ENCODE measurements at places on chromosomes 6 and 20.

GRCh38 chr6:142820338-142821051, 124.5 kb downstream of the HIVEP2 start:
- DNase-seq: no peak

DNA sequence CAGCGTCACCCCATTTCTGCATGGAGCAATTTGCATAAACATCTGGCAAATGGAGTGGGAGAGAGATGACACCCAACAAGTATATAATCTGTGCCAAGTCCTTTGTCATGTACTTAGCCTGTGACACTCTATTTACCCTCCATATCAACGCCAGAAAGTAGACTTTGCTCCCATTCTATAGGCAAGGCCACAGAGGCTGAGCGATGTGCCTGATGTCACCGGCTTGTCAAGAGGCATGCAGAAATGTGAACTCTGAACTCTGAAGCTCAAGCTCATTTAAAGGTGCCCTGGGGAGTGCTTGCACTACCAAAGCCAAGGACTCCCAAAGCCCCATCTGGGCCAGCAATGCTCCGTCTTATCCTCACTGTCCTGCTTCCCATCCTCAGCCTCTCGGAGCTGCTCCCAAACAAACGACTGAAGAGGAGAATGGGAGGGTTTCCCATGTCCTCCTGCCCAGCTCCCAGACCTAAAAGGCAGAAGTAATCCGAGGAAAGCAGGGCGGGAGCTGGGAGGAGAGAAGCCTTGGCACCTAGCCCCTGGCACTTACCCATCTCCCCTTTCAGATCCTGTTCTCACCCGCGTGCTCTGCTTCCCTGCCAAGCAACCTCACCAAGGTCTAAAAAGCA, 9.2 kb downstream of the CPNE5 start:
- no peak for DNase-seq

DNA sequence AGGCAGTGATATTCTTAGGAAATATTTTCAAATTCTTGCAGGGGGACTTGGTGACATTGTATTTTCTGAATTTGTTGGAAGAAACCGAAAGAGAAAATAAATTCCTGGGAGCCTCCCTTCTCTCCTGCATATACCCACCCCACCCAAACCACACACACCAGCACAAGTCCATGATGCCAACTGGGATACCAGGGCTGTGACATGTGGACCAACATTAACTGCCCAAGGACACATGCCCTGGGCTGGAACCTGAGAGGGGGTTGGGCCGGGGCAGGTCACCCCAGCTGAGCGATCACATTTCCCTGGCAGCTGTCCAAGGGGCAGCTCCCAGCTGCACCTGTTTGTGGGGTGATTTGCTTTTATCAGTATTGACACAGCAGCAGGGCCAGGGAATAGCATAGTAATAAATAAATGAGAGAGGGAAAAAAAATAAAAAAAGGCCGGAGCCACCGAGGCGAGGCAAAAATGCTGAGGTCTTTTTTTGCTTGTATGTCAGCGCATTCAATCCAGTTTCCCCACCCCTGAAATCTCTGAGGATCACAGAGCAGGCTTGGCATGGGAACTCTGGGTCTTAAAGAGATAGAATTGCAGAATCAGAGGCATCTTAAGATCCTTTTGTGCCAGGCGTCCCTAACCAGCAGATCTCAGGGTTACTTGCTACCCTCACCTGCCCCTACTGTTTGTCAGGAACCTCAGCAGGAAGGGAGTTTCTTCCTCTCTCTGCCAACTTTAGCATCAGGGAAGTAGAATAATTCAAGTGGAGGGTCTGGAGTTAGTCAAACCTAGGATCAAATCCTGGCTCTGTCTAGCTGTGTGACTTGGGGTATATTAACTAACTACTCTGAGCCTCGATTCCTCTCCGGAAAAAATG, 66.5 kb upstream of the PIM1 start:
- DNase-seq: peak; percentile 8

DNA sequence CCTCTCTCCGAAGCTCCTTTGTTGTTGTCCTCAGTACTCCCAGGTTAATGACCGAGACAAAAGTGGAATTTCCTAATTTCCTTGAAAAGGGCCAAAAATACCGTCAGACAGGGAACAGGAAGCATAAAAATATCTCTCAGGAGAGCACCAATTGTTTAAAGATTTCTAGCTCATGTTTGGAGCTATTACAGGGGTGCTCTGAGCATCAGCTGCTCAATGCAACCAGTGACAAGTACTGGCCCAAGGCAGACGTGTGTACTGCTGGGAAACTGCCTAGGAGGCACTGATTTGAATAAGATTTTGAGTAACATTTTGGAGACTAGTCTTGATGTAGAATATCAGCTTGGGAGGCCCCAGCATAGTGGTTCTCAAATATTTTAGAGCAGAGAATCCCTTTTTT, 17.3 kb downstream of the LAMA4 start:
- DNase-seq: no peak

- DNase-seq: no peak
These were observed 511.2 kb upstream of the JARID2 start for GRCh38 chr6:14734416-14735340.

DNA sequence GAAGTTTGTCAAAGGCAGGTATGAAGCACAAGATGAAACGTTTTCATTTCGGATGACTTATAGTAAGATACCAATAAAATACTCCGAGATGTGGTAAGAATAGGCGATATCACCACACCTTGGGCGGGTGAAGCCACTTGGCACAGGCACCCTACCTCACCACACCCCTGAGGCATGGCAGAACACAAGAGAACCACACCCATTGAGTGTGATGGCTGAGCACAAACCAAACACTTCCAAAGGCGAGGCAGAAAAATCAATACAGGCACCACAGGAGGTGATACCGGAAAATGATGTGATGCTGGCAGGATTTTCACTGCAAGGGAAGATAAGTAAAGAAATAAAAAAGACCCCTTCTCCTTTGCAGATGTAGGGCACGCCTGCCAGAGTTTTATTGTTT, 332.9 kb upstream of the PRDM1 start:
- DNase-seq: no peak

GRCh38 chr6:48563433-48563832, 452.4 kb upstream of the PTCHD4 start:
- no peak for DNase-seq

DNA sequence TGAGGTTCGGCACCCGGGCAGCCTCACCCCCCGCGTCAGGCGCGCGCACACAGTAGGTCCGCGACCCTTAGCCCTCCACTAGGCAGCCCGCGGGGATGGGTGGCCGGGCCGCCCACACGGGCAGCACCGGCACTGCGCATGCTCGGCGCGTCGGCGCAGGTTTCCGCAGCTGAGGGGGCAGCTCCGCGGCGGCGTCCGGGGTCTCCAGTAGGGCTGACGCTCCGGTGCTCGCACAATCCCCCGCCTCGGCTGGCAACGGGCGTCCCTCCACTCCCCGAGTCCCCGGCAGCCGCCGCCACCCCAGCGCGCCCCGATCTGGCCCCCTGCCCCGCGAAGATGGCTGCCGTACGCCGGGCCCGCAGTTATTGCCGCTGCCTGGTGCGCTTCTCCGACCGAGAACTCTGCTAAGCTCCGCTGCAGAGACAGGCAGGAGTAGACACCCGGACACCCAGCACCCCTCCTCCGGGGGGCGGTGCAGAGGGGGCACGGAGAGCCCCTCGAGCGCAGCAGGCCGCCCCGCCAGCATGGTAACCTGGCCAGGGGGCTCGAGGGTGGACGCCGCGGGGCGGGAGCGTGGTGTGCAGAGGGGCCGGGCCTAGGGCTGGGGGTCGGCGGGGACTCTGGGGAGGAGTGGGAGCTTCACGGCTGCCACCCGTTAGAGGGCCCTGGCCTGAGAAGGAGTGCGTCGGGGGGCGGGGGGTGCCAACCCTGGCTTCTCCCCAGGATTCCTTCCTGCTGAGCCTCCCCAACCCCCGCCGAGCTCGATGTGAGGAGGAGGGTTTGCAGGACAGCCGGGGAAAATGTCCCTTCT, at the start of gene FBXO9:
Gene FBXO9, plus strand, starts transcription at position 139 of the 811 bp plus-strand sequence. Its CDS starts 386 bp downstream, at position 525.
- peak; percentile 69 for DNase-seq

DNA sequence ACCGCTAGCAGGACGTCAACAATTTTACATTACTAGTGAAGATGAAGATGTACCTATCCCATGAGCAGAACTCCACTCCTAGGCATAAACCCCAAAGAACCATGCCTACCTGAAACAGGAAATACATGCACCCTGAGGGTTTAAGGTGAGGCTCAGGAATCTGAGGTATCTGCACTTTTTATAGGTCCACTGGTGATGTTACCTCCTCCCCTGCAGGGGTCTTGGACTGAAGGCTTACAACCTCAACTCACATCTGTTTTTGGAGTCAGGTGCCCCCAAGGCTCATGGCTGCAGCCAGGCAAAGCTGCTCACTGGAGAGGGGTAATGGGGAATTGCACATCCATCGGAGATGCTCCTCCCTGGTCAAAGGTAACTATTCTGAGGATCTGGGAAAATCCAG, 132.5 kb upstream of the TRAF3IP2 start:
- no peak for DNase-seq

GRCh38 chr6:160315310-160315709, 32.9 kb upstream of the SLC22A3 start:
- no peak for DNase-seq

GRCh38 chr6:105991561-105992314, 94.4 kb upstream of the PRDM1 start:
- DNase-seq: peak; percentile 27

- DNase-seq: no peak
These were observed 31.6 kb upstream of the LY86 start for GRCh38 chr6:6556738-6557503.

DNA sequence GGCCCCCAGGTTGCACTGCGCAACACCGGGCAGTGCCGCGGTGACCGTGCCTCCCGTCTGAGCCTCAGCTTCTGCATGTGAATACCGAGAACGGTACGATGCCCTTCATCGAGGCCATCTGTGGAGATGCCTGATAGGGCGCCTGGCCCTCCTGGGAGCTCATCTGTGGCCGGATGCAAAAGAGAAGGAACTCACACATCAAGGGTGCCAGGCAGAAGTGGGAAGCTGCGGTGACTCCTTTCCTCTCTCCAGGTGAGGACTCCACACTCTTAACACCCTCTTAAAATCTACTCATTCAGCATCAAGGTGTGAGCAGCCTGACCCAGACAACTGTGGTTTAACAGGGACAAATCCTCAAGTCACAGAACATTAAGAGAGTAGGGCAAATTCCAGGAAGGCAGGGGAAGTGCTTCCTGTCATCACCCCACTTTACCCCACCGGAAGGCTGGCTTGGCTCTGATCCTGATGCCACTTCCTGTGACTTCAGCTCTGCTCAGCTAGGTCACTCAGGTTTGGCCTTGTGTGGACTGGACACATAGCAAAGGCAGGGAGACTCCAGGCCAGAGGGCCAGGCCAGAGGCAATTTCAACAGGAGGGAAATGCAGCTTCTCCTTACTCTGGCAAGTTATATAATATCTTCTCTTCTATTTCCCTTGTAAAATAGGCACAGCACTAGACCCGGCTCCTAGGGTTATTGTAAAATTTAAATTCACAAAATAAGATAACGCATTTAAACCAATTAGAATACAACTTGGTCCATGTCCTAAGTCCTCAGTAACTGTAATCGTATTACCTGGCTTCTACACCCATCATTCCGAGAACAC, 69.4 kb downstream of the CPNE5 start:
- DNase-seq: no peak

DNA sequence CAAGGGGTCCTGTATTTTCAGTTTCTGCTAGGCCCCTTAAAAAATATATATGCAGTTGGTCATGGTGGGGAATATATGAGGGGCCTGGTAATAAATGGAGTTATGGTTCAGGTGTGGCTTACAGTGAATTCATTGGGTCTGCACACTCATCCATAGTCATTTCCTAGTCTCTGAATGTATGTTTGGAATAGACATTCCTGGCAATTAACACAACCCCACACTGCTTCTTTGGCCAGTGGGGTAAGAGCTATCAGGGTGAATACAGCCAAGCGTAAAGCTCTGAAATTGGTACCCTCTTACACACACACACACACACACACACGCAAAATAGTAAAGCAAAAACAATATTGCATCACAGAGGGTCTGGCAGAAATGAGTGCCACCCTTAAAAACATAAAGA, 56.5 kb downstream of the QRSL1 start:
- no peak for DNase-seq

- no peak for DNase-seq
These were observed 40.9 kb upstream of the NNAT start for GRCh38 chr20:37479925-37480691.

- no peak for DNase-seq
These were observed 85.4 kb downstream of the NDUFAF5 start for GRCh38 chr20:13870170-13870748.

- peak; percentile 70 for DNase-seq
These were observed at the start of gene OGFR for GRCh38 chr20:62804627-62805154. Gene OGFR (plus strand): TSS chr20:62804835. CDS start chr20:62804860, 25 bp downstream.

- no peak for DNase-seq
These were observed 141.7 kb downstream of the TMEM242 start for GRCh38 chr6:157181649-157182048.

- DNase-seq: no peak
These were observed 102.5 kb downstream of the GRM4 start for GRCh38 chr6:34043359-34043758.

GRCh38 chr6:158374020-158374419, 61.8 kb downstream of the TULP4 start:
- no peak for DNase-seq

DNA sequence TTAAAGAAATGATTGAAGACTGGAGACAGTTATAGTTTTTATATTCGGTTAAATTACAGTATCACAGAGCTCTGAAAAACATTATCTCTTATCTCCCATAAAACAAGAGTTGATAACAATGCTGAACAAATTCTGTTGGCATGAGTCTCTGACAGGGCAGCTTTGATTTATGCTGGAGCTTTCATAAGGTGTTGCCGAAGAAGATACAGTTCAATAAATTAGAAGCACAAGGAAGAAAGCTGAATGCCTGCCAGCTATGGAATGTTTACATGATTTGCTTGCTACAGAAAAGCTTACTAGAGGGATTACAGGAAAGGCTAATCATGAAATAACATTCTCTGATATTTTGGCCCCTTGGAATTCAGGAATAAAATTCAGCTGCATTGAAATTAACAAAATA, 431.9 kb upstream of the GJE1 start:
- no peak for DNase-seq

- no peak for DNase-seq
These were observed 291.8 kb downstream of the RNGTT start for GRCh38 chr6:88671624-88672023.

DNA sequence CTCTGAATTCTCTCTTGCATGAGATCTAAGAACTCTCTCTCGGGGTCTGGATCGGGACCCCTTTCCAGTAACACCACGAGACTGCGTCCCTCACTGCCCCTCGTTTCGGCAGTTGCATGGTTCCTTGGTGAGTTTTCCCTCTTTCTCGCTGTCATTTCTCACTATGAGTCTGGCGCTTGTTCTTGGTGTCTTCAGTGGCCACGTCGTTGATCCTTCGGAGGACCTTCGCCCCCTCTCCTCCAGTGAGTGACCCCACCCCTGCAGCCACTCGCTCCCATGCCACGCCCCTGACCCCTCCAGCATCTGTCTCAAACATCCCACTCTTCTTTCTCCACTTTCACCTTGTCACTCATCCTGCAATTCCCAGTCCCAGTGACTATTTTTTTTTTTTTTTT, 23.0 kb downstream of the SYNJ2 start:
- DNase-seq: no peak

DNA sequence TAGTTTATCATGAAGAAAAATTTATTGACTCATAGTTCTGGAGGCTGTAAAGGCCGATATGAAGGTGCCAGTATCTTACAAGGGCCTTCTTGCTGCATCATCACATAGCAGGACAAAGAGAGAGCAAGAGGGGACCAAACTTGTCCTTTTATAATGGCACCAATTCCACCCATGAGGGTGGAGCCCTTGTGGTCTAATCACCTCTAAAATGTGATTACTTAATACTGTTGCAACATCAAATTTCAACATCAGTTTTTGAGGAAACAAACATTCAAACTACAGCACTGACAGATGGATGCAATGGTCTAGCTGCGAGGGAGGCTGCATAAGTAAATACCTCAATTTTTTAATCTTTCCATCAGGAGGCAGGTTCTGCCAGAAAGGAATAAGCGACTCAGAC, 76.7 kb upstream of the LAMA2 start:
- DNase-seq: no peak

All from T-helper 9 cell (primary cell).